ENCODE measurements at places on chromosomes 6 and 20.

DNA sequence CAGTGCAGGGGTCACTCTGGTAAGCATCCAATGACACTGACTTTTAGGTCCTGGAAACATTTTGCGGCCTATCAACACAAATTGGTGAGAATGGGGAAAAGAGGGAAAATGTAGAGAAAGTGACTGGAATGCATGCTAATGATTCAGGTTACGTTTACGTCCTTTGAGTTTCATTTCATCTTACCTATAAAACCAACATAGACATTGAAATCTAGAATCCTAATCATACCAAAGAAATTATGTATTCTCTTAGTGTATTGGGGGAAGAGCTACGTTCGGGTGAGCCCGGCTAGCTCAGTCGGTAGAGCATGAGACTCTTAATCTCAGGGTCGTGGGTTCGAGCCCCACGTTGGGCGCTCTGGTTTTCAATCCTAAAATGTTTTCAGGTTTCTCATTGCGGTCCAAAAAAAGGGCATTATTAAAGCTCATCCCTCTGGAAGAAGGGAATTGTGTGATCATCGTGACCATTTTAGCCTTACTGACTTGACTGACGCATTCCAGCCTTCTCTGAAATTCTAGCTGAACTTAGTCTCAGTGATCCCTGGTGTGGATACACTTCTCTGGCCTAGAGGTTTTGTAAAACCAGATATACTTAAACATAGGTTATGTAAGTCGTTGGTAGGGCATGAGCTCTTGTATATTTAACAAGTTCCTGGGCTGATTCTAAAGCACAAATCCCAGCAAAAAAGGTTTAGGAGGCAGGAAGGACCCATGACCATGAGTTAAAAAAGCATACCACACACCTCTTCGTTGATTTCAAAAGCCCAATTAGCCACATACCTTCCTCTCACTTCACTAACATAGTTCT lies 18.3 kb downstream of the HMGN4 start:
- DNase-seq = peak; percentile 55

GRCh38 chr6:101126501-101126900 lies 245.4 kb upstream of the ASCC3 start:
- DNase-seq = no peak

DNA sequence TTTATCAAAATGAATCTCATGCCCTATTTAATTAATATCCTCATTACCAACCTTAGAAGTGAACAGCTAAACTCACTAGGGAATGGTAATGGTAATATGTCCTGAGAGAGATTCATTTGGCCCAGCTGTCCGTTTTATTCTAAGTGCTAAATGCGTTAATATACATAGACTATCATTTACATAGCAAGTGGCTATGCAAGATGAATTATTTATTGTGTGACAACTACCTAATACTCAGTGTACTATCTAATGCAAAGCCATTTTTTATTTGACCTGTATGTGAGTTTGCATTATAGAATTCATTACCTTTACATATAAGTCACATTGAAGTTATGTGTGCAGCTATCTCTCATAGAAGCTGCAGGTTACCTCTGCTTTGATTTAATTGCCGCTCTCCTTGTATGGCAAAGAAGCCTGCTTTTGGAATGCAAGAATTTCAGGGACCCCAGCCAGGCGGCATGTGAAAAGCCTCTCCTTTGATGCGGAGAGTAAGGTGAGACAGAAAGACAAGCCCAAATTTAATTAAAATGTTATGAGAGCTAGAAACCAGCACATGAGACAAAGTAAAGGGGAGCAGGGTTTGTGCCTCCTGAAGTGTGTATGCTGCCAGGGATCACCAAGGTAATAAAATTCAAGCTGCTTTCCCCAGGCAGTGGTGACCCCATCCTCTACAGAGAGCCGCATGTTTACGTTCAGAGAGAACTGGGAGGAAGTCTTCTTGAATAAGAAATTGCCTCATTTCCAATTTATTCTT lies 693.0 kb upstream of the MAP3K7 start:
- DNase-seq = no peak

DNA sequence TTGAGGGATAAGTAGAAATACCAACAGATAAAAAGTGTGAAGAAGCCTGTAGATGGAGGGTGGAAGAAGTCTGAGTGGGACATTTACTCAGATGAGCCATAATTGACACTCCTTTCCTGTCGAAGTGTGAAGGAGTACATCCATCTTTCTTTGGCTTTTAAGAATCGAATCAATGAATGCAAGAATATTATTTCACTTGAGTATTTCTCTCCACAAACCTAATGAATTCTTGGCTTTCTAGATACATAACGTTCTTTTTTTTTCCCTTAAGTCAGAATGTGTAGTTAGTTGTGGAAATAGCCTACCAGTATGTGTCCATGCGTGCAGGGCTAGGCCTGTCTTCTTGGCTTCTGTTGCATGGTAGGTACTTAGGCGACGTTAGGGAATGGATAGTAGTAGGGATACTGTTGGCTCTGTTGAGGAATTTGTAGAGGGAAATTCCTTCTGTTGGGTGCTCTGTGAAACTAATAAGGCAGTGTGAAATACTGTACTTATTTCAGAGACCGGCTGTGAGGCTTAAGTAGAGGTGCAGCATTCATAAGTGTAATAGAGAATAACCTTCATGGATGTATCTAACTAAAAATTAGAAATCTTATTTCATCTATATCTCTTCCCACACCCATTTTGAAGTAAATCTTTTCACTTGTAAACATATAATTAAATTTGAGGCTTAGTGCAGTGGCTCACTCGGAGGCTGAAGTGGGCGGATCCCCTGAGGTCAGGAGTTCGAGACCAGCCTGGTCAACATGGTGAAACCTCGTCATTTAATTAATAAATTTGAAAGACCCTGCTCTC lies 1.5 kb downstream of the RPS18 start:
- no peak for DNase-seq

GRCh38 chr6:154998855-154999254 lies 3.7 kb downstream of the TIAM2 start:
- DNase-seq = no peak

Data from Ammon's horn (tissue), 1 donor.